Hindlimb muscle (tissue), 1 donor: ENCODE measurements at places on chromosomes 2 and 18. TPM values are rescaled to one million over a fixed set of nuclear protein-coding genes. Genes with fewer than 3 reads are reported as not detected.

- DNase-seq: no peak
These were observed 181.1 kb upstream of the PGAP1 start for GRCh38 chr2:197107291-197108269.

GRCh38 chr2:143355870-143356269, 226.7 kb downstream of the ARHGAP15 start:
- no peak for DNase-seq

DNA sequence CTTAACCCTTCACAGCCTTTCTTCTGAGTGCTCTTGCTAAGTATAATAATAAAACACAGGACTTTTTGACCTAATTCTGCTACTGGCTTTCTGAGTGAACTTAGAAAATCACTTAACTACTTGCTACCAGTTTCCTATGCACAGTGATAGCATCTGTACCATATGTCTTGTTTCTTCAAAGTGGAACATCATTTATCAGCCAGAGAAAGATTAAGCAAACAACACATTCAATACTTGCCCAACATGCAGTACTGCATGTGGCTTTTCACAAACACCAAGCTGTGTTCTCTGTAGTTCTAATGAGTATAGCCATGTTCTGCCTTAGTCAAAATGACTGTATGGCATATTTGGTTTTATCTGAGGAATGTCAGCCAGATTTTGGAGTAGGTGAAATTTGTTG, 1286.6 kb upstream of the ZEB2 start:
- DNase-seq: no peak

RBM44 gene
- polyA plus RNA-seq: 0.93 TPM

DNA sequence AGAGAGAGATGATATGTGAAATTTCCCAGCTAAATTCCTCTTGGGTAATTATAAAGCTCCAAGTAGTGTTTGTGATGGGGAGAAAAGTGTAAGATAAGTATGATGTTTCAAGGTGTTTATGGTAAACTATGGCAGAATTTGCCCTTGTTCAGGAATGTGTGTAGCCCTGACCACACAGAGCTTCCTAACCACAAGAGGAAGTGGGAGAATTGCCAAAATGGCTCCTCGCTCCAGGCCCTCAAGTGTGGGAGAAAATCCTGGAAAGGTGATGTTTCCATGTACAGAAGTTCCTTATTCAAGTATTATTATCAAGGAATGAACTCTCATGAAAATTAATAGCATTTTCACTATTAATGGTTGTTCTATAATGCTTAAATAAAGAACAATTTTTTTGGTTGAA, 878.3 kb downstream of the TDRD15 start:
- no peak for DNase-seq

LOXHD1 gene
- 2.8 TPM for polyA plus RNA-seq

GRCh38 chr2:28594000-28594331, 98.1 kb downstream of the PLB1 start:
- DNase-seq: no peak

DNA sequence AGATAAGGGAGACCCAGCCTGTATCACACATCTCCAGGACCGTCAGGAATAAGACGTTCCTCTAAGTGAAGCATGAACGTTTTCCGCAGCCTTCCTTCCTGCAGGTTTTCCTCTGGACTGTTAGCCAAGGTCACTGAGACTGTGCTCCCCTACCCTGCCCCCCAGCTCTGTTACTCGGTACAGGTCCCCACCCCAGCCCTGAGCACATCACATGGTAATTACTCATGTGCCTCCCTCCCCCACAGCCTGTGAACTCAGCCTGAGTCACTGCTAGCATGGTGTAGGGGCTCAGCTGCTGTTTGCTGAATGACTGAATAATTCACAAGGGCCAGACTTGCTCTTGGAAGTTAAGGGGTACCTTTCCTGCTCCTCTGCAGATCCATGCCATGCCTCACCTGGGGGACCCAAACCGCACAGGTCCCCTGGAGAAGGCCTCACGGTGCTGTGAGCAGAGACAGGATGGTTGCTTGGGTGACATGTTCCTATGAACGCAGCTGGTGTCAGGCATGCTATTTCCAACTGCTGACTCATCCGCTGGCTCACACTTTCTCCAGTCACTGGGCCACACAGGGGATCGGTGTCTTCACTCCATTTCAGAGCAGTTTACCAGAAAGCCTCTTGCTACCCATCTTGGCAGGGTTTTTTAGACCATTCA, 88.2 kb downstream of the PLB1 start:
- DNase-seq: peak; percentile 76

DNA sequence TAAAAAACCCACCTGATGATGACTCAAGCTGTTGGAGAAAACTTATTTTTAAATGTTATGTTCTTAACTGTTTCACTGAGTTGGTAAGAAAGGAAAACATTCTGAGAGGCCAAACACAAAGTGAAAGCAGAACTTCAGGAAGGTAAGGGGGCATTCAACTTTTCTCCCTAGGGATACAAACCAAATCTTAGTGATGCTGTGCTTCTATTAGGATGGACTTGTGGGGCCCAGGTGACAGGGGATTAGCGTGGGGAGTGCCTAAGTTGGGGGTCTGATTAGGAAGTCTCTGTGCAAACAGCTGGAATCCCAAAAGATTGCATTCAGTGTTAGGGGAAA, 18.5 kb downstream of the PDCL3 start:
- no peak for DNase-seq

- DNase-seq: no peak
These were observed 136.9 kb downstream of the UXS1 start for GRCh38 chr2:106057206-106057605.

DNA sequence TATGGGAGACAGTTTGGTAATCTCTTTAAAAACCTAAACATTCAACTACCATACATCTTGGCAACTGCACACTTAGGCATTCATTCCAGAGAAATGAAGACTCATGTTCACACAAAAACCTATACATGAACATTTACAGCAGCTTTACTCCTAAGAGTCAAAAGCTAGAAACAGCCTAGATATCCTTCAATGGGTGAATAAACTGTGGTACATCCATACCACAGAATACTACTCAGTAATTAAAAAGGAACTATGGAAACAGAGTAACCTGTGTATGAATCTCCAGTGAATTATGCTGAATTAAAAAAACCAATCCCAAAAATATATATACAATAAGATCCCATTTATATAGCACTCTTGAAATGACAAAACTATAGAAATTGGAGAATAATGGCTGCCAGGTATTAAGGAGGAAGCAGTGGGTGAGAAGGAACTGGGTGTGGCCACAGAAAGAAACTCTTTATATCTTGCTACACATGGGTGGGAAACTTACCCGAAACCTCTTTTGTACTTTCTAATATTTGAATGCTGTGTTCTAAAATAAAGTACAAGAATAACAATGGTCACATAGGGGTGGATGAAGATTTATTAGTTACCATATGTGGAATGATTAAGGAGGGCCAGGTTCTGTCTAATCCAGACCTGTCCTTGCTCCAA, 13.7 kb downstream of the SESTD1 start:
- DNase-seq: no peak

GRCh38 chr2:9025746-9026145, 22.3 kb upstream of the MBOAT2 start:
- no peak for DNase-seq

UPP2 gene
- polyA plus RNA-seq: not detected

GRCh38 chr2:176643646-176644045, 374.4 kb downstream of the MTX2 start:
- DNase-seq: no peak

GATA6 gene
- polyA plus RNA-seq: 1.3 TPM

IL1RL1 gene
- polyA plus RNA-seq: 0.41 TPM
